ENCODE measurements at places on chromosomes 6 and 20.

- no peak for DNase-seq
These were observed 35.8 kb upstream of the YWHAB start for GRCh38 chr20:44849703-44850102.

- no peak for DNase-seq
These were observed 268.4 kb upstream of the IRAK1BP1 start for GRCh38 chr6:78598966-78599365.

GRCh38 chr20:60238992-60239660 is 280.9 kb downstream of the CDH26 start:
- DNase-seq, result no peak

- DNase-seq, result no peak
These were observed 98.7 kb downstream of the TRIM27 start for GRCh38 chr6:28824793-28825731.

GRCh38 chr6:161220346-161220745 is 53.5 kb downstream of the AGPAT4 start:
- no peak for DNase-seq

DNA sequence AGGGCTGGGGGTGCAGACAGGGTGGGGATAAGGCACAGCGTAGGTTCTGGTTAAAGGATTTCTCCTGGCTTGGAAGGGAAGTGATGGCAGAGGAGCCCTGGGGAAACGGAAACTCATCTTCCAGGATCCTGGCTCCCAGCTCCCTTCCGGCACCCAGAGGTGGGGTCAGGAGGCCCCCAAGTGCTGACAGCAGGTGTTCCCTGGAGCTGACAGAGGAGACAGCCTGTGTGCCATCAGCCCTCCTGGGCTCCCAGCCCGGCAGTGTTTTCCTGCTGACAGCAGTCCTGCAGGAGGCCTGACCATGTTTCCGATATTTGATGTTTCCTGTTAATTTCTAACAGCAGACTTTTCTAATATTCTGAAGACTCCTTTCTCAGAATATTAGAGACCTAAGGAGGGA is 277.3 kb downstream of the TAF4 start:
- DNase-seq, result no peak

- no peak for DNase-seq
These were observed 73.4 kb downstream of the FGD2 start for GRCh38 chr6:37078814-37079213.

- DNase-seq, result no peak
These were observed 13.9 kb upstream of the SIRPA start for GRCh38 chr20:1881240-1881835.

DNA sequence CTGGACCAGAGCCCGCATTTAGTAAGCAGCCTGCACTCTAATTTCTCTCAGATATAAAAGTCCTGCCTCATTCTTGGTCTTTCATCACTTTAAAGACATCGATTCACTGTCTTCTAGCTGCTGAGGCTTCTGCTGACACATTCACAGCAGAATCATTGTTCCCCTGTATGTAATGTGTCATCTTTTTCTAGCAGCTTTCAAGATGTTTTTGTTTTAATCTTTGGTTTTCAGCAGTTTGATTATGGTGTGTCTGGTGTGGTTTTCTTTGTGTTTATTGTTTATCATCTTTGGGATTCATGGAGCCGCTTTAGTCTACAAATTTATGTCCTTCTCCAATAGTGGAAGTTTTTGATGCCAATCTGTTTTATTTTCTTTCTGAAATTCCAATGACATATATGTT is 157.3 kb upstream of the STMND1 start:
- DNase-seq, result no peak

- no peak for DNase-seq
These were observed 1.9 kb downstream of the EDN1 start for GRCh38 chr6:12291839-12292604.

GRCh38 chr6:163935158-163935762 is 520.7 kb downstream of the QKI start:
- no peak for DNase-seq

GRCh38 chr6:52696418-52696817 is 25.5 kb downstream of the TMEM14A start:
- DNase-seq, result no peak

- no peak for DNase-seq
These were observed 196.5 kb upstream of the THBS2 start for GRCh38 chr6:169450097-169450496.

DNA sequence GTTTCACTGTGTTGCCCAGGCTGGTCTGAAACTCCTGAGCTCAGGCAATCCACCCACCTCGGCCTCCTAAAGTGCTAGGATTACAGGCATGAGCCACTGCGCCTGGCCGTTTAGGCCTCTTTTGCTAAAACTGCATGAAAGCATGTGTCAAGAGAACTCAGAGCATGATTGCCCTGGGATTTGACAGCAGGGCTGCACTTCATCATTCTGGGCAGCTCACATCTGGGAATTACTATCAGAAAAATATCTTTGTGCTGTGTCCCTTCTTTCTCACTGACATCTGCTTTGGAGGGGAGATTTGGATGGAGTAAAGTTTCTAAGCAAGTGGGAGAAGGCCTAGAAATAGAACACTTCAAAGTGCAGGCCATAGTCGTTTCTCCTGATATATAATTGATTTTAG is 59.6 kb upstream of the EIF2S2 start:
- DNase-seq, result no peak

DNA sequence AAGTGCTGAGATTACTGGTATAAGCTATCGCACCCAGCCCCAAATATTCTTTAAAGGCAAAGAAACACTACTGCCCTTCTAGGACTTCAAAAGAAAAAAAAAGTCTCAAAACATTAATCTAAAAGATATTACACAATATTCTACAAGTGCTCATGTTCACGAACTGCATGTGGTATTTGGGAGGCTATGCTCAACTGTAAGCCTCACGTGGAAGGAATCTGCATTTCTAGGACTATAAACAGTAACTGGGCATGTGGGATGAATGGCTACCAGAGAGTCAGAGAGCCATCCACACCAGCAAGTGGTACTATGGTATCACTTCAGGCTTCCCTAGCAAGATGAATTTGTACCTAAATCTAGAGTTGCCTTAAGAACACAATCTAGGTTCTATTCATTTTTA is 50.0 kb downstream of the FKBP5 start:
- DNase-seq, result no peak

DNA sequence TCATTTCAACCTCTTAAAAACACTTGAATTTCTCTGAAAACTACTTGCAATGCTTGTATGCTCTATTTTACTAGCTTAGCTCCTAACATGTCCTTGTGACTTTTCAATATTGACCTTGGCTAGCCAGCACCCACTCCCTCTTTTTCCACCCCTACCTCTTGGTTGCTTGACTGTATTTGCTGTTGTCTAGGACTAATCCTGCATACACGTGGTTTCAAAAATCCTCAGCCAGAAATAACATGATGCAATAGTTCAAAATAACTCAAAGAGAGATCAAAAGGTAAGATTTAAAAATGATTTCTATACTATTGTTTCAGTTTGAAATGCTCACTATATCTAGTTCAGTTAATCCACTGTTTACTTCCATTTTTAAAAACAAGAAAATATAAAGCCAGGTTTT is 102.3 kb upstream of the TBX18 start:
- no peak for DNase-seq

DNA sequence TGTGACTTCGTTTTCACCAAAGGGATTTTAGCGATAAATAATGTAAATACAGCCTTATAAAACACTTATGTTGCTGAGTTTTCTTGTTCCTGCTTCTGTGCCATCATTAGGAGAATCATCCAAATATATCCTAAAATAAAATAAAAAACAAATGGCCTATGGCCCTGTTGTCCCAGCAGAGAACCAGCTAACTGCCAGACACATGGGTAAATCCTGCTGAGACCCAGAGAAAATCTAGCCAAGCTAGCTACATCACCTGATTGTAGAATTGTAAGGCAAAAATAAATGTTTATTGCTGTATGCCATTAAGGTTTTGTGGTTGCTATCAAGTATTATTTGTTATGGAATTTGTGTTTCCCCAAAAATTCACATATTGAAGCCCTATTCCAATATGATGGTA is 631.2 kb upstream of the SYNCRIP start:
- DNase-seq, result no peak

DNA sequence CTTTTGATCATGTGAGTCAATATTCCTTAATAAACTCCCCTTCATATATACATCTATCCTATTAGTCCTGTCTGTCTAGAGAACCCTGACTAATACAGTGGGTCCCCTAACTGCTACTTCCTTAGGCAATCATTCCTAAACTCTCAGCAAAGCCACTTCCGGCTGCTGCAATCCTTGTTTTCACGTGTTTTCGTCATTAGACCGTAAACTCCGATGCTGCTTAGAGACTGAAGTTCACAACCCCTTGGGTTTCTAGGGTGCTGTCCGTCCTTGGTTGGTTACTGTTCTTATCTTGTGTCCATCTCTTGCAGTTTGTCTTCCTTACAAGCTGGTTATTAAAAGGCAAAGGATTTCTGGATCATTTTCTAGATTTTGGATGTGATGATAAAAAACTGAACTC is 106.4 kb downstream of the GMPR start:
- no peak for DNase-seq

- DNase-seq, result no peak
These were observed 173.5 kb upstream of the RUNX2 start for GRCh38 chr6:45154679-45155078.

GRCh38 chr6:82693094-82693493 is 329.5 kb downstream of the TPBG start:
- DNase-seq, result no peak

DNA sequence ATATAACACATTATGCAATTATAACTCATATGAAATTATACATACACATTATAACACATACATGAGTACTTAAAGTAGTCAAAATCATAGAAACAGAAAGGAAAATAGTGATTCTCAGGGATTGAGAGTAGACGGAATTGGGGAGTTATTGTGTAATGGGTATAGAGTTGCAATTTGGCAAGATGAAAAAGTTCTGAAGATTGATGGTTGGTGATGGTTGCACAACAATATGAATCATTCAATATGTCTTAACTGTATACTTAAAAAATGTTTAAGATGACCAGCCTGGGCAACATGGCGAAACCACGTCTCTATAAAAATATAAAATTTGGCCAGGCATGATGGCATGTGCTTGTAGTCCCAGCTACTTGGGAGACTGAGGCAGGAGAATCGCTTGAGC is 372.7 kb downstream of the CDKAL1 start:
- DNase-seq, result no peak

GRCh38 chr20:17169585-17170136 is 57.2 kb upstream of the PCSK2 start:
- DNase-seq, result no peak

GRCh38 chr6:43714311-43715055 is 26.9 kb upstream of the MRPS18A start:
- no peak for DNase-seq

DNA sequence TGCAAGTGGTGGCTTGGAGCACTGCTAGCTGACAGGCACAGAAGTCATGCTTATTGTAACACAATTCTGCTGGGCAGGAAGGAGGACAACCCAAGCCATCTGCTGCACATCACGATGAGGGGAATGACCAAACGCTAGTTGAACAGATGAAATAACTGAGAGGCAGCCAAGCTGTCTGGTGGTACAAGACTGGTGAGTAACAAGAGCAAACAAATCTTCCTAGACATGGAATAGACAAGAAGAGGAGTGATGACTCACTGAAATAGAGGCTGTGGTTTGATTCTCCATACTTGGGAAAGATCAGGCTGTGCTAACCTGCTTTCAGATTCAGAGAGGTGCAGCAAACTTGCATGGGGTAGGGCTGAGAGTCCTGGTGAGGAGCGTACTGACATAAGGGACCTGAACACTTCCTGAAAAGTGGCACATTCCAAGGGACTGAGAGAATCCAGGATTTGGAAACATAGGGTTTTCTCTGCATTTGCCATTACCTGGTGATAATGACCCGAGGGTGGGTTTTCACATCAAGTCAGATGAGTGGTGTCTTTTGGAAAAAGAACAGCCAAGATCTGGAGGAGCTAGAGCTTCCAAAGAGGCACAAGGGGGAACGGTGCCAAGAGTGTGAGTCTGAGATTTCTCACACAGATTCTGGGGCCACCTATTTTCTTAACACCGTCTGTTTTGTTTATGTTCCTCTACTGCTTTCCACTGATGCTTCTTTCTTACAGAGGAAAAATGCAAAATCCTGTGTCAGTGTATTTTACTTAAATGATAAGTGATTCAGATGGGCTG is 60.0 kb downstream of the PRL start:
- DNase-seq, result no peak

- DNase-seq, result no peak
These were observed 219.8 kb downstream of the LAMA2 start for GRCh38 chr6:129102741-129103140.

DNA sequence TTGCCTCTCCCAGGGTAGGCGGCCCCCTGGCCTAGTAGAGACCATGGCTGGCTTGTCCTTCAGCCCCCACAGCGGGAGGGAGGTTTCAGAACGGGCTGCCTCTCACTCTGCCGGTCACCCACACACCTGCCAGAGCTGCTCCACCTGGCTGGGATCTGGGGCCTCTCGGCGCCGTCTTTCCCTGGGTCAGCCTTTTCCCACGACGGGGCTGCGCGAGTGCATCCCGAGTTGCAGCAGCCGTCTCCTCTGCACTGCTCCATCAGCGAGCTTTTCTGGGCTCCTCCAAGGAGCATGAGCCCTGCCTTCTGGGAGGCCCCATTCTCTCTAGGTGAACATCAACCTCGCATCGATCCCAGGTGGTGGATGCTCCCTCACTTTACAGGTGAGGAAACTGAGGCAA is 15.9 kb upstream of the SPDEF start:
- no peak for DNase-seq

- no peak for DNase-seq
These were observed 303.4 kb downstream of the TAF4 start for GRCh38 chr20:61762167-61762710.

- DNase-seq, result no peak
These were observed 159.6 kb upstream of the MYLIP start for GRCh38 chr6:15969236-15969778.

GRCh38 chr6:2450546-2450945 is 205.1 kb upstream of the GMDS start:
- DNase-seq, result no peak

- no peak for DNase-seq
These were observed 4.5 kb upstream of the SAMHD1 start for GRCh38 chr20:36956016-36956415.

DNA sequence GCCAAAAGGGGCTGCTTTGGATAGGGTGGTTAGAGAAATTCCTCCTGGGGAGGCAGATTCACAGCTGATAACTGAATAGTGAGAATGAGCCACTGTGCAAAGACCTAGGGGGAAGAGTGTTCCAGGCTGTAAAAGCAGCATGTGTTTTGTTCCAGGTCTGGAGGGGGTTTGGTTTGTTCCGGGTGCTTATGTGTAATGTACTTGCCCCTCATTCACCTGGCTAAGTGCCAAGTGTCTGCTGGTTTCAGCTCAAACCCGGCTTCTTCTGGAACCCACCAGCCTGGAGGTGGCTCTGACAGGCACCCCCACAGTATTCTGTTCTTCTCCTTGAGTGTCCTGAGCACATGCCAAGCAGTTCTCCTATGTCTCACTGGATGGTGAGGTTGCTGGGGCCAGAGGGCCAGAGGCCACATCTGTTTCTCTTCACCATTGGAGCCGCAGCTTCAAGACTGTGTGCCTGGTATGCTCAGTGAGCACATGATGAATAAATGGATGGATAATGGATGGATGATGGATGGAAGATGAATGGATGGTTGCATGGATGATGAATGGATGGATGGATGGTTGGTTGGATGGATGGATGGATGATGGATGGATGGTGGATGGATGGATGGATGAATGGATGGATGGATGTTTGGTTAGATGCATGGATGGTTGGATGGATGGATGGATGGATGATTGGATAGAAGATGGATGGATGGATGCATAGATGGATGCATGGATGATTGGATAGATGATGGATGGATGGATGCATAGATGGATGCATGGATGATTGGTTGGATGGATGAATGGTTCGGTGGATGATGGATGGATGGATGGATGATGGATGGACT is 227.6 kb downstream of the BMP7 start:
- no peak for DNase-seq

GRCh38 chr20:45588800-45589199 is 9.7 kb upstream of the WFDC8 start:
- DNase-seq, result no peak
